Epithelial cell of proximal tubule (primary cell): ENCODE measurements at places on chromosomes 13 and 19. TPM values are rescaled to one million over a fixed set of nuclear protein-coding genes. Genes with fewer than 3 reads are reported as not detected.

PROZ gene
- not detected in 2 replicates for total RNA-seq

DNA sequence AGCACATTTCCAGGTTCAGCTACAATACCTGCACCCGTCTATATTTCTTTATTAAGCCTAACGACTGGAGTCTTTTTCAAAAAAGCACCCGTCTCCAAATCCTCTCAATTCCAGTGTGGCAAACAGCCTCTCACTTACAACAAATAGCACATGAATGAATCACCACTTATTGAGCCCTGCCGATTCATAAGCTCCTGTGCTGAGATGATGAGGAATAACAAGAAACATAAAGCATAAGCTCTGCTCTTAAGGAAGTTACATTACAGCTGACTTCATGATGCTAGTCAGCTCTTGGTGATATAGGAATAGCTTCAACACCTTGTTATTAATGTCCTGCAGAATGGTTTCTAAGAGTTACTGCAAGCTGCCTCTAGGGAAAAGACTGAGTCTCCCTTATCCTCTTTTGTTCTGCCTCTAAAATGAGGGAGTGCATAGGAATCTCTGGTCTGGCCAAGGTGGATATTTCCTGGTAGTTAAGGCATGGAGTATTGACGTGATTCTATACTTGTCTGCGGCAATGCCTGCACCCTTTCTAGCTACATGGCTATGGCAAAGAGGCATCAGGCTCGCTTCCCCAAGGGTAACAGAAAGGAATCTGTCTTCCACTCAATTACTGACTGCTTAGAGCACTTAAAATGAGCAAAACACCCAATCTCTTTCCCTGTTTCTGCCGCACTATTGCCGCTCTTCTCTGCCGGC is 195.7 kb downstream of the KLF12 start:
- no peak for DNase-seq

GRCh38 chr13:107035778-107036177 is 467.8 kb upstream of the ARGLU1 start:
- DNase-seq = peak; percentile 3

- DNase-seq = no peak
These were observed 39.7 kb upstream of the RNF113B start for GRCh38 chr13:98216711-98217285.
